Left lobe of liver (tissue), 2 donors: ENCODE measurements at places on chromosomes 6 and 20.
A peak's percentile ranks its signal among the peaks of the same experiment; 100 is the strongest.

DNA sequence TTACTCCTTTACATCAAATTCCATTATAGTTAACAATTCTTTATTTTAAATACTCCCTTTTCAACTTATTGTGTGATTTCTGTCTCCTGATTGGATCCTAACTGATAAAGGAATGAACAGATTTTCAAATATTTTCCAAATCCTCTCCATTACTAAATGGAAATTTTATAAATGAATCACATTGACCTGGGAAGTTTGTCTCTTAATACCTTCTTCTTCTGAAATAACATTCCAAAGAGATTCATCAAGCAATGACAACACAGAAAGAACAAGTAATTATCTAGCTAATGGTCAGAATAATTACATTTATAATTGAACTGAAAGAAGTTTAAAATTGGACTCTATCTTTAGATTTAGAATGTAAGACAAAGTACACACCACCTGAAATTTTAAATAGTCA, 515.4 kb upstream of the PTCHD4 start:
- DNase-seq: no peak

- DNase-seq: no peak
Measured at GRCh38 chr6:161829291-161829729, 555.4 kb upstream of the AGPAT4 start.

- no peak for DNase-seq
Measured at GRCh38 chr6:116229287-116229913, 24.5 kb downstream of the TSPYL4 start.

GRCh38 chr6:15912505-15913400, 216.1 kb upstream of the MYLIP start:
- no peak for DNase-seq

GRCh38 chr20:47741669-47742608, 43.3 kb downstream of the SULF2 start:
- no peak for DNase-seq

- DNase-seq: no peak
Measured at GRCh38 chr20:37873884-37874283, 29.0 kb upstream of the VSTM2L start.

GRCh38 chr20:61056116-61056515, 195.9 kb upstream of the CDH4 start:
- no peak for DNase-seq

- DNase-seq: no peak
Measured at GRCh38 chr20:32574296-32575226, 10.6 kb downstream of the NOL4L start.

- DNase-seq: no peak
Measured at GRCh38 chr20:46251211-46251673, 57.1 kb downstream of the CDH22 start.

- DNase-seq: no peak
Measured at GRCh38 chr20:59163631-59164530, at the start of gene ZNF831. ZNF831 (plus strand) TSS chr20:59163821; CDS start chr20:59191020, 27,199 bp downstream.

- no peak for DNase-seq
Measured at GRCh38 chr6:170021579-170021978, 269.3 kb downstream of the DLL1 start.

DNA sequence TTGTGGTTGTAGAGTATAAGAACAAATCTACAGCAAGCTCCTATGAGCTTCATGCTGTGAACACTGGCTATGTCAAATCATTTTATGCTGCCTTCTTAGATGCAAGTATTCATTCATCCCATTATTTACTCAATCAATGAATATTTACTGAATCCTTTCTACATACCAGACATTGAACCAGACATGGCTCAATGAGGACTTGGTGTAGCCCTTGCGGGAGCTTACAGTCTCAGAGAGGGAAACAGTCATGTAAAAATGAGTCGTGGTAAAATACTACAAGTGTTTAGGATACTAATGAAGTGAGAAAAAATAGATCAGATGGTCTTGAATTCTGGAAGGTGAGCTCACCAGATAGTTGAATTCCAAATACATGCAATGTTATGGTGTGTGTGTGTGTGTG, 44.8 kb upstream of the ENPP1 start:
- no peak for DNase-seq

- DNase-seq: no peak
Measured at GRCh38 chr6:136728033-136728939, 64.0 kb downstream of the MAP3K5 start.

DNA sequence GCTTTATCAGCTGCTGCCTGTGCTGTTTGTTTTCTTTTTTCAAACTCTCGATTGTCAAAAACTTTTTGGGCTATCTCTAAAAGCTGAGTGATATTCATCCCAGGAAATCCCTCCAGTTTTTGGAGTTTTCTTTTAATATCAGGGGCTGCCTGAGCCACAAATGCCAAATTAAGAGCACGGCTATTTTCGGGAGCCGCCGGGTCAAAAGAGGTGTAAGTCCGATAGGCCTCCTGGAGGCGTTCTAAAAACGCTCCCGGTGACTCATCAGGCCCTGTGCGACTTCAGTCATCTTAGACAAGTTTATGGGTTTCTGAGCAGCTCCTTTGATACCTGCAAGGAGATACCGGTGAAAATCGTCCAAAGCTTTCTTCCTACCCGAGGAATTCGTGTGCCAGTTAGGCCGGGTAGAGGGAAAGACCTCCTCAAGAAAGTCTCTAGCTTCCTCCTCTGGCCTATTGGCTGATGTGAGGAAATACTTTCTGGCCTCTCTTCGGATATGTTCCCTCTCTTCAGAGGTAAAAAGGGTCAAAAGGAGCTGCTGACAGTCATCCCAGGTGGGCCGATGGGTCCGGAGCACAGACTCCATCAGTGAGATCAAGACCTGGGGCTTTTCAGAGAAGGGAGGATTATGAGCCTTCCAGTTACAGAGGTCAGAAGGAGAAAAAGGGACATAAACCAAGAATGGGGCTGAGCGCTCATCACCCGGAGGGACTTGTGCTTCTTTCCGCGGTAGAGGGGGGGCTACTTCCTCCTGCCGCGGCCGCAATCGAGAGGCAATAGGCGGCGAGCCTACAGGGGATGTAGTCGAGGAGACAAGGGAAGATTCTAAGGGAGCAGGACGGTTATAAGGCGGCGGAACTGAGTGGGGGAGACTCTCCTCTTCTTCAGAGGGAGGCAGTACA, 151.1 kb downstream of the TRIM27 start:
- DNase-seq: no peak

DNA sequence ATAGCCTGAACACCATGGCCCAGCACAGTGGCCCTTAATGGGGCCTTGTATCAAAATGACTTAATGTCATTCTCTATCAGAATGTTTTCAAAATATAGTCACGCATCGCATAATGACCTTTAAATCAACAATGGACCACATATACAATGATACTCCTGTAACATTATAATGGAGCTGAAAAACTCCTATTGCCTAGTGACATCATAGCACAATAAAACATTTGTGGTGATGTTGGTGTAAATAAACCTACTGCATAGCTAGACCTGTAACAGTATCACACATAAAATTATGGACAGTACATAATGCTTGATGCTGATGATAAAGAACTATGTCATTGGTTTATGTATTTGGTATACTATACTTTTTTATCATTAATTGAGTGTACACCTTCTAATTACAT, 9.3 kb downstream of the ELOVL5 start:
- DNase-seq: no peak

DNA sequence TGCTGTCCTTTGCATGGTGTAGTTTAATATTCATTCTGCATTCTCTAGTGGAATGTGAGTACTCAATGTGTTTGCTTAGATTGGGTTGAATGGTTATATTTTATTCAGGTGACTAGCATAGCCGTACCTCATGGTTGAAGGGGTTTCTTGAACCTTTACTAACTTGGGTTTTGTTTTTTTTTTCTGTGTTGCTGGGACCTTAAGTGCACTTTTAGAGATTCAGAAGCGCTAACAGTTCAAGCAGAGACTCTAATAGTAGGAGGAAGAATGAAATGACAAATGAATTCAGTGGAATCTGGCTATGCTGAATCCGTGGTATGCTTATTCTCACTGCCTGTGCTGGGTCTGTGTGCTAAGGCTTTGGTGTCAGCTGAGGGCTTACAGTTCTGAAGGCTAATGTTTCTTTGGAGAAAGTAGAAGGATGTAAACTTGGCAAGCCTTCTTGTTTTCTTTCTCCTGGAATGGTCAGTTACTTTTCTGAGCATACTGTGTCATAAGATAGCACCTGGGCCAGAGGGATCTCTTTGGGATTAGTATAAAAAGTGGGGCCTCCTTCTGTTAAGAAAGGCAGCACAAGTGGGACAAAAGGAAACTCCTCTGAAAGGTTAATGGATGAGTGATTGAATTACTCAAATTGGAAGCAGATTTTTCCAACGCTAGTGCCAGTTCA, 28.7 kb downstream of the RNF144B start:
- DNase-seq: no peak

DNA sequence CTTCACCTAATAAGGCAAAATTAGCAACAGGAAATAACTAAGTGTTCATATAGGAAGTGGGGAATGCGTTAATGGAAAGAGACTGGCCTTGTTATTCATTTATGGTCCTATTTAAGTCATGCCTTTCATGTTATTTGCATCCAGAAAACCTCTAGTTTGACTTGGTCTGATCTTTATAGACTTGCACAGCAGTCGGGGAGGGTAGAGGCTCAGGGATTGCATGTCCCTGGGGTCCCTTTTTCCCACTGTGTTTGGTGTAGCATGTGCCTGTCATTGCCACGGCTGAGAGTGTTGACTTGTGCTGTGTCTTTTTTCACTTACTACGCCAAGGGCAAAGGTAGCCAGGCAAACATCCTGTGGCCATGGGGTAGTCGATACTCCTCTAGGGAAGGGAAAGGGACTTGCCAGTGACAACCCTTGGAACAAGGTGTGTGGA, 105.4 kb upstream of the RIN2 start:
- no peak for DNase-seq

DNA sequence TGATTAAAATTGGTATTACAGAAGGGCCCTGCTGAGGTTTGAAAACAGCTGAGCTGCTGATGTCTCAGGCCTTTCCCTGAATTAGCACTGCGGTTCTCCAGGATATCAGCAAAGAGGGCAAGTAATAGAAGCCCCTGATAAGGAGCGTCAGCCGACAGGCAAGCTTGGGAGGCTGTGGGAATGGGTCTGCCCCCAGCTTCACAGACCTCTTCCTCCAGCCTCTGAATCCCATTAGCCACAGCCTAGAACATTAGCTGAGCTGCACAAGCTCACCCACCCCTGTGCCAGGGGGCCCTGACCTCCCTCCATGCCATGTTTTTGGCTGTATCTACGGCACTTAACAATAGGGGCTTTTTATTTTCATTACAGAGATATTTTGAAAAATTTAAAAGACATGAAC, 59.9 kb downstream of the VAPB start:
- DNase-seq: no peak

DNA sequence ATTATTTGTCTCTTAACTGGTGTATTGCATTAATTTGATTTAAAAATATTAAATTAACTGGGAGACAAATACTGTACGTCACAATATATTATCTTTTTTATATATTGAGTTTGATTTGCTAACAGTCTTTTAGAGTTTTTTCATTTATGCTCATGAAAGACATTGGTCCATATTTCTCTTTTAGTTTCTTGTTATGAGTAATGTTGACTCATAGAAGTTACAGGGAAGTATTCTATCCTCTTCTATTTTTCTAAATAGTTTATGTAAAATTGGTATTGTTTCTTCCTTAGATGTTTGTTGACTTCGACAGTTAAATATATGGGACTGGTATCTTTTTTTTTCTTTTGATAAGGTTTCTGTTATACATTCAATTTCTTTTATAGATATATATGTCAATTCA, 1115.6 kb upstream of the CITED2 start:
- DNase-seq: no peak

GRCh38 chr20:21622097-21622857, 83.2 kb upstream of the PAX1 start:
- DNase-seq: no peak

DNA sequence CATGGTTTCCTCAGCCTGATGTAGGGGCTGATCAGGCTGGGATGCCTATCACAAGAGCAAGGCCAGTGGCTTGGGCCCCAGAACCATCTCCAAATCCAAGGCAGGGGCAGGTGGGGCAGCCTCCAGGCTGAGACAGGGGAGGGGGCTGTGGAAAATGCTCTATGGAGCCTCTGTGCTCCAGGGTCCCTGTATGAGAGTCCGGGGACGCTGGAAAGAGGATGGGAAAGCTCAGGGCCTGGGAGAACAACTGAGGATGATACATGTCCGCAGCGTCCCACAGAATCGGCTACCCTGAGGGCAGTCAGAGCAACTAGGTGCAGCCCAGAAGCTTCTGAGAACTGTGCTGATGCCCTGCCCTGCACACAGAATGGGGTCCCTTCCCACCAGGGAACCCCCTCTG, 43.4 kb downstream of the CPXM1 start:
- DNase-seq: peak; percentile 38

GRCh38 chr20:16020971-16021370, 552.3 kb downstream of the KIF16B start:
- DNase-seq: no peak

DNA sequence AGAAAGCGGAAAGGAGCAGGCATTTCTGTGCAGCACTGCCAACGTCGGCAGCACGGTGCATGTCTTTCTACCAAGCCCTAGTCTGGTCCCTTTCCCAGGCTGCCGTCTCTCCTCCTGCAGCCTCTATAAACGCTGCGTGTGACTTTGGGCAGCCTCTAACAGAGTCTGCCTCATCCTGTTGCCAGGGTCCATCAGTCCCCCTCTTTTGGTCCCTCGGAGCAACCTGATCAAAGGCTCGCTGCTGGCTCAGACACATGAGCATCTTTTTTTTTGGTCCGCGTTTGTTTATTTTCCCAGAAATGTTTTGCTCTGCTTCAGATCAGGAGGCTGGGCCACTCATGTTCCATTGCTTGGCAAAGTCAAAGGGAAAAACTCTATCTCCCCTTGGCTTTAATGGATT, 166.8 kb upstream of the CST7 start:
- DNase-seq: no peak

GRCh38 chr6:45613656-45614055, 235.9 kb upstream of the SUPT3H start:
- DNase-seq: no peak

- DNase-seq: peak; percentile 63
Measured at GRCh38 chr6:4358414-4359107, 223.2 kb upstream of the ECI2 start.

DNA sequence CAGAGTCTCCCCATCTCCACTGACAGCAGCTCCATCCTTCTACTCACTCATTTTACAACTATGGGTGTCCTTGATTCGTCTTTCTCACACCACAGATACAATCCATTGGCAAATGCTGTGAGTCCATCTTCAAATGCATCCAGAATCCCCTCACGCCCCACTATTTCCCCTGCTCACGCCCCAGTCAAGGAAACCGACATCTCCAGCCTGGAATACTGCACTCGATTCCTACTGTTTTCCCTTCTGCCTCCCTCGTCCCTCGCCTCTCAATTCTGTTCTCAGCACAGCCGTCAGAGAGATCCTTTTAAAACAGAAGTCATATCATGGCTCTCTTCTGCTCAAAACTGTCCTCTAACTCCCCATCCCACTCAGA, 4.7 kb downstream of the HLA-B start:
- DNase-seq: no peak

DNA sequence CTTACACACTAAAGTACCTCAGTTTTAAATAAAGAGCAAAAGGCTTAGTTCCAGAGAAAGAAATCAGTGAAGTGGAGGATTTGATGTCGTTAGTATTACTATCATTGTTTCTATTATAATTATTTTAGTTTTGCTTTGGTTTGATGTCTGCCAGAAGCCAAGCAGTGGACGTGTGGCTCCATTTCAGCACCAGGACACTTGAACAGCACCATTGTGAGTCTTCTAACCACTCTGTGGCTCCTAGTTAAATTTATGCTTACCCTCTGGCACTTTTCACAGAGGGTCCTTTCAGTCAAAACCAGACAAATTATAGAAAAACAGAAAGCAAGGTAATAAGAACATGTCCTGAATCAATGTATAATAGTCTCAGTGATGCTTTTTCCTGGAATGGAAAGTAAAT, 3.4 kb downstream of the COL9A1 start:
- no peak for DNase-seq

- DNase-seq: no peak
Measured at GRCh38 chr6:73309535-73309784, 44.6 kb downstream of the DPPA5 start.
